HS-5 (cell line): ENCODE measurements at places on chromosomes 1 and 21.

GRCh38 chr1:52676249-52676903 lies 21.8 kb downstream of the COA7 start:
- DNase-seq: no peak

- DNase-seq: no peak
Measured at GRCh38 chr1:24486331-24487065, 16.1 kb upstream of the RCAN3 start.

- no peak for DNase-seq
Measured at GRCh38 chr1:164770131-164770529, 211.1 kb downstream of the PBX1 start.

- DNase-seq: no peak
Measured at GRCh38 chr1:93078638-93078985, 471 bp upstream of the MTF2 start.

DNA sequence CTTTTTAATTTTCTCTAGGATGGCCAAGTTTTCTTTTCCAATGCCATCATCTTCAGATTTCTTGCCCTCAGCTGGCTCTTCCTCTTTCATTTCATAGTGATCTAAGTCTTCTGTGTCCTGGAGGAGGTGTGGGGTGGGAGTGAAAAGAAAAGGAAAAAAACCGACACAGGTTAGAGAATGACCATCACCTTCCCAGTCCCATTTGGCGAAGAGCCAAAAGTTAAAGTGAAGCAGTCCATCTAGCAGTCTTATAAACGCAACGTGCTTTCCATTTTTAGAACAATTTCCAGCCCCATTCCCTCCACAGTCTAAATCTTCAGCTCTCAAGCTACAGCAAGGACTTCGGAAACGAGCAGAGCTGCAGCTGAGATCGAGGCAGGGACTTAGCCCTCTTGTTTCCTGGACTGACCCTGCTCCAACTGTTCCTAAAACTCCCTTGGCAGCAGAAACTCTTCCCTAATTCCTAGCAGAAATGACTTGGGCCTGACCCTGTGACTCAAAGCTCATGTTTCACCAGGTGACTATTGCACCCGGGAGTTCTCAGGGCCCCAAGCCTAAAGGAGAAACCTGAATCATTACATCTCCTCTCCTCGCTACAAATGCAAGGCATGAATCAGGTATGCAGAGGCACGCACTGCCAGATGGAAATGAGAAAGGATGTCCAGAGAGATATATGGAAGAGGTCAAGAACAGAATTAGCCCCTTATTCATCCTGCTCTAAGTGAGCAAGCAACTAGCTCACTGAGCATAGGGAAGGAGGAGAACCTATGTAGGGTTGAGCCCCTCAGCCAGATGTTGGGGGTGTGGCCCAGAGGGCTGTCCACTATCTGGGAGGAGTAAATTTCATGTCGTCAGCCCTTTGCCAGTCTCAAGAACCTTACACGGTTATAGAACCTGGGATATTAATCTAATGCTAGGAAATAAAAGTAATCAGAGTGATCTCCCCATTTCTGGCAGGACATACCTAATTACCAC lies 5.1 kb downstream of the UBE2Q1 start:
- no peak for DNase-seq

DNA sequence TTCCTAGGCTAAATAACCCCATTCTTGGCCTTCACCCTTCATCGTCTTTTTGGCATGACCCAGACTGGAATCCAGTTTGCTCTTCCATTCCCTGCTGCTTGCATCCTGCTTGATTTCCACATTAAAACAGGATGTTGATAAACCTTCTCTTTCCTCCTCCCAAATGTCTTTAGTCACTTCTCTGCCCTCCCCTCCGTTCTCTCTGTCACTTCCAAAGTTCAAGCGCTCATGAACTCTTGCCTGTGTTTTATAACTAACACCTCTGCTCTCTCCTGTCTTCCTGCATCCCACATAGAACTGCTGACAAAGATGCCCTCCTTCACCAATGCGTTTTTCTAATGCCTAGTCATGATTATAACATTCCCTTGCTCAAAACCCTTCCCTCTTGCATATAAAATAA lies 65.6 kb upstream of the SLC44A3 start:
- no peak for DNase-seq

DNA sequence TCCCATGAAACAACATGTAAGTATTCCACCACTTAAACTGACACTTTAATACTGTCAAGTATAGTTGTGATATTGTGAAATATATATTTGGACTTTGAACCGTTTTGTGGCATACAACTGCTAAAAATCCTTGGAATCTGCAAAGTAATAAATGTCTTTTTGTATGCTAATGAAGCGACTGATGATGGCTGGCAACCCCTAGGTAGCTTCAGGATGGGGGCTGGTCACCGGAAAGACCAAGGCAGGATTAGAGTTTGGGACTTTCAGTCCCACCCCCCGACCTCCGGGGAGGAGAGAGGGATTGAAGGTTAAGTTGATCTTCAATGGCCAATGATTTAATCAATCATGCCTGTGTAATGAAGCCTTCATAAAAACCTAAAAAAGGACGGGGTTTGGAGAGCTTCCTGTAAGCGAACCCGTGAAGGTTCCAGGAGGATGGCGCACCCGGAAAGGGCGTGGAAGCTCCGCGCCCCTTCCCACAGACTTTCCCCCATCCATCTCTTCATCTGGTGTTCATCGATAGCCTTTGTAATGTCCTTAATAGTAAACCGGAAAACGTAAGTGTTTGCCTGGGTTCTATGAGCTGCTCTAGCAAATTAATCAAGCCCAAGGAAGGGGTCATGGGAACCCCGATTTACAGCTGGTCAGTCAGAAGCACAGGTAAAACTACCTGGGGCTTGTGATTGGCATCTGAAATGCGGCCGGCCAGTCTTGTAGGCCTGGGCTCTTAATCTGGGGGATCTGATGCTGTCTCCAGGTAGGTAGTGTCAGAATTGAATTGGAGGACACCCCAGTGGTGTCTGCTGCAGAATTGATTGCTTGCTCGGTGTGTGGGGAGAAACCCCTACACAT lies 1.8 kb upstream of the ZNF281 start:
- no peak for DNase-seq

- DNase-seq: no peak
Measured at GRCh38 chr1:152252157-152252556, 28.2 kb upstream of the HRNR start.

DNA sequence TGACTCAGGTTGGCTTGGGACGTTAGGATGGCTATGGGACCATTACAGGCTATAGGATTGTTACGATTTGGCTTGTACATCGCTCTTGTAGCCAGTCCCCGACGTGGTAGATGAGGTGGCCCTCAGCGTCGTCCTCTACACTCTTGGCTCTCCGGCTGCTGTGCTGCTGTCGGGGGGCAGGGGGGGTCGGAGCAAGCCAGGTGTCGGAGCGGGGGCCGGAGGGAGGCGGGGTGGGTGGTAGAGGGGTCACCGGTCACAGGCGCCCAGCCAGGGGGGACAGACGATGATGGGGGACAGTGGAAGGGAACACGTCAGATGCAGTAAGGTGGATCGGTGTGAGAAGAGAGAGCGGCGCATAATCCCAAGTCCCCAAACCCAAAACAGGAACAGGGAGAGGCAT lies 4.7 kb downstream of the CLK2 start:
- no peak for DNase-seq

DNA sequence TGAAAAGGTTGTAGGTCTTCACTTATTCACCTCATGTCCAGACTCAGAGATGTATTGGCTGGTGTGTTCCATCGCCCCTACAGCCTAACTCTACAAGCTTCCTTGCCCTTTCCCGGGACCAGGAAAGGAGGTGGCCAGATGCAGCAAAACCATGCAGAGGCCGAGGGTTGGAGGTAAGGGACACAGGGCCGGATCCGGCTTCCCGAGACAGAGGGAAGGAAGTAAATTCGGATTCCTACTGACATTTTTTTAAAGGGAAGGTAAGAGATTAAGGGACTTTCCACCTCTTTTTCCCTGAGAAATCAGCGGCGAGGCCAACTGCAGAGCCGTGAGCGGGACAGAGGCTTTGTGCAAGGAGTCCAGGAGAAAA lies 12.7 kb downstream of the EPHA10 start:
- DNase-seq: no peak
